Bronchial epithelial cell (primary cell): ENCODE measurements at places on chromosomes 11 and 22.

GRCh38 chr22:23152238-23153114 is 7.2 kb downstream of the RAB36 start:
- DNase-seq, result no peak

DNA sequence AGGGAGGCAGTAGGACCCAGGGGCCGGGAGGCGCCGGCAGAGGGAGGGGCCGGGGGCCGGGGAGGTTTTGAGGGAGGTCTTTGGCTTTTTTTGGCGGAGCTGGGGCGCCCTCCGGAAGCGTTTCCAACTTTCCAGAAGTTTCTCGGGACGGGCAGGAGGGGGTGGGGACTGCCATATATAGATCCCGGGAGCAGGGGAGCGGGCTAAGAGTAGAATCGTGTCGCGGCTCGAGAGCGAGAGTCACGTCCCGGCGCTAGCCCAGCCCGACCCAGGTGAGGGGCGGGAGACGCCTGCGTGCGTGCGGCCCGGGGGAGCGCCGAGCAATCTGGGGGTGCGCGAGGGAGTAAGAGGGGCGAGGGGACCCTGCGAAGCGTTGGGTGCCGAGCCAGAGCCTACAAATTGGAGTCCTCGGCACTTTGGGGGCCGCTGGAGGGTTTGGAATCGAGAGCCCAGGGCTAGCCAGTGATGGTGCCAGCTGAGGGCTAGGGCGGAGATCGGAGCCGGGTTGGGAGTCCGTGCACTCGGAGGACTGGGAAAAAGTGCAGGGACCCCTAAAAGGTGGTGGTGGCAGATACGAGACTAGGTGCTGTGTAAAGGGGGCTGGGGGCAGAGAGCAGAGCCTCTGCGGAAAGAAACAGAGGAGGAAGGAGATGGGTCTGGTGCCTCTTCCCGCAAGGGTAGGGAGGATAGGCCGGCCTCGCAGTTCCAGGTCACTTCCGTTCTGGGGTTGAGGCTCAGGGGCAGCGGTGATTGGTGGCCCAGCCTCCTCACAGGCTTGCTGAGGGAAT is at the start of gene SERPINH1:
Gene SERPINH1, plus strand, starts transcription at position 206 of the 788 bp plus-strand sequence. CDS start 4,097 bp downstream, outside the sequence.
- peak; percentile 76 for DNase-seq

GRCh38 chr11:72070491-72070890 is 9.9 kb downstream of the NUMA1 start:
- no peak for DNase-seq

DNA sequence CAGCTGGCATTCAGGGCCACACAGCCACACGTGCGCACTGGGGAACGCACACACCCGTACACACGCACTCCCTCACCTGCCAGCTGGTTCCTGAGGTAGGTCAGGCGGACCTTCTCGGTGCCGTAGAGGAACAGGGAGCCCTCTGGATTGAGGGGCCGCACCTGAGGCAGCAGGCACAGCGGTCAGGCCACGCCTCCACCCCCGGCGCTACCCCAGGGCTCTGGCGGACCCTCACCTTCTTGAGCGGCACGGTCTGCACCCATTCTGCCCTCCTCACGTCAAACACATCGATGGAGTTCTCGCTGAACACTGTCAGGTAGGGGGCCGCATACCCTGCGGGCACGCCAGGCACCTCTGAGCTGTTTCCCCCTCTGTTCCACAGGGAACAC is 17.0 kb downstream of the CDC42BPG start:
- no peak for DNase-seq

DNA sequence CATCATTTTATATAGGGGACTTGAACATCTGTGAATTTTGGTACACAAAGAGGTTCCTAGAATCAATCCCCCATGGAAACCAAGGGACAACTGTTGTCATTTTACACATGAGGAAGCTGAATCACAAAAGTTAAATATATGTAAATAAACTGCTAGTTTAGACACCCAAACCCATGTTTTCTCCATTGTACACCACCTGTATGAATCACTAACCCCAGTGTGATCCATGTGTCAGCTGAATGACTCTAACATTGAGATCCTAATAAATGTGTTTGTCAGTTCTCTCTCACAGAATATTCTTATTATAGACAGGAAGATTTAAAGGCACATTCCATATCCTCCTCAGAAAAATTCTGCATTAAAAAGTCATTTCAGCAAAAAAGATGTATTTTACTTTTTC is 83.3 kb downstream of the ATG16L2 start:
- peak; percentile 83 for DNase-seq

GRCh38 chr11:77150836-77151235 is 22.8 kb downstream of the MYO7A start:
- no peak for DNase-seq
